Stomach (tissue), 19 donors: ENCODE measurements at places on chromosomes 4 and X. TPM values are rescaled to one million over a fixed set of nuclear protein-coding genes. Genes with fewer than 3 reads are reported as not detected.

The RRAGB gene
- polyA plus RNA-seq = 11.0 TPM

The SORBS2 gene
- polyA plus RNA-seq = 23.8 TPM

The LEF1 gene
- 0.81 TPM for polyA plus RNA-seq

The GLUD2 gene
- 0.37 TPM for polyA plus RNA-seq

The ETDA gene
- polyA plus RNA-seq = not detected

The GPR119 gene
- polyA plus RNA-seq = not detected

The HERC5 gene
- polyA plus RNA-seq = 3.1 TPM

The NKX3-2 gene
- 0.31 TPM for polyA plus RNA-seq

The TKTL2 gene
- polyA plus RNA-seq = not detected

The SSX4B gene
- polyA plus RNA-seq = not detected

The LYAR gene
- 23.8 TPM for polyA plus RNA-seq

The ARAF gene
- polyA plus RNA-seq = 49.9 TPM

The SYP gene
- polyA plus RNA-seq = 0.92 TPM

The DCAF12L1 gene
- polyA plus RNA-seq = 1.1 TPM

The ZGRF1 gene
- polyA plus RNA-seq = 1.1 TPM

The RAB33A gene
- polyA plus RNA-seq = 1.1 TPM
